NCI-H1436 treated with DMSO at 0.1 percent for 48 hours (cell line): ENCODE measurements at places on chromosomes 11 and 22.

DNA sequence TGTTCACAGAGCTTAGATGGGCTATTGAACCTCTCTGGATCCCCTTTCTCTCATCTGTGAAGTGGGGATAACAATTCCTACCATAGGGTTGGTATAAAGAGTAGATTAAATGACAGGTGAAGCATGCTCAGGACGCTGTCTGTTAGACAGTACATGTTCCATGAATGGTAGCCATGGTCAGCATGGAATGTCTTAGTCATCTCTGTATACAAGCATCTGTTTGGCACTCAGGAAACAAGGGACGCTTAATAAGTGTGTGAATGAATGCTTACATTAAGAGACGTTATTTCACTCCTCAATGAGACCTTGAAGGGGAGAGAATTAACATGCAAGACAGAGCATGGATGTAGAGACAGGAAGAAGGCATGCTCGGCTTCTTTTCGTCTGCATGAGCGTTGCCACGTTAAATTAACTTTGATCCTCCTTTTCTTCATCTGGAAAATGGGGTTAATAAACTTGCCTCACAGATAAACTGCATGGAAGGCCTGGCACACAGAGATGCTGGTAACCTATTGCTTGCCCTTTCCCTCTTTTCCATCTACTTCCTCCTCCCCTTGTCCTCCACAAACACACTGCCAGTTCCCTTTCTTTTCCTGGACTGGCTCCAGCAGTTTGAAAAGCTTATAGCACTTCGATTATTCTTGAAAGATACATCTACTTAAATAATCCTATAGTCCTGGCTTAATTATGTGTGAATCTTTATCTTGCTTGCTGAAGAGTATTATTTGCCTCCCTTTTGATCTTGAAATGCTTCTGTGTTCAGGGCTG, 267.2 kb upstream of the MTNR1B start:
- DNase-seq: no peak

- DNase-seq: no peak
These were observed 23.9 kb downstream of the NEFH start for GRCh38 chr22:29503811-29504372.

DNA sequence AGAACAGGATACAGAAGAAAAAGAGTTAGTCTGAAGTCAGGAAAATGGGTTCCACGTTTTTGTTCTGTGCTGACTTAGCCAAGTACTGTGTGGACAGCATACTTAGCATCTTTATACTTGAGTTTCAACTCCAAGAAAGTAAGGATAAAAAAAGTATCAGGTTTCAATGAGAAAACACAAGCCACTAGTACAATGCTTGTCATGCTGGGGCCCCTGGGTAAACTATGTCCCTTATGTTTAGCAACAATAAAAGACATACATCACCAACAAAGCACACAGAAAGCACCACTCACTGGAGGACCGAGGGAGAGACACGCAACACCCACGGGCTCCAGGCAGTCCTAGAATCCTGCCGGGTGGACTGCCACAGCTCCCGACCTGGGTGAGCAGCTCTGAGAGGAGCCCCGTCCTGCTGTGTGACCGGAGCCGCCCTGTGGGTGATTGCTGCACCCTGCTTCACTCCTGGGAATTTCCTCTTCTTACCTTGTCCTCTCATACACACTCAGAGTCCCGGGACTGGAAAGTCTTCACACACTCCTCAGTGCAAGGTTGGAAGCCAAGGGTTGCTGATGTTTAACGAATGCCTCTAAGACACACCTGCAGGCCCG, 890.5 kb downstream of the BRD1 start:
- DNase-seq: no peak

DNA sequence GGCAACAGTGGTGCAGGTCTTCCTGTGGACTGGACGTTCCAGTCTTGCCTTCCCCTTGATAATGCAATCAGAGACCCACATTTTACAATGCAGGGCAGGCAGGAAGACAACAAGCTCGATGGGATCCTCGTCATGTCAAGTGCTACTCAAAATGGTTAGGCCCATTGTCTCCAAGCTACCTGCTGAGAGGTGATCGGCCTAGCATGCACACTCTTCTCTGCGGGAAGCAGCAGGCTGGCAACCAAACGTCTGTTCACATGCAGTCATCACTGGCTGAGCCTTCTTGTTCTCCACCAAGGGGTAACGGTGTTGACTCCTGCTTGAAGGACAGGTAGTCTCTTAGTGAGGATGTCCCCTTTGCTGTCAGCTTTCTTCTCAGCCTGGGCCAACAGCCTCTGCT, 25.5 kb upstream of the CD82 start:
- DNase-seq: no peak

DNA sequence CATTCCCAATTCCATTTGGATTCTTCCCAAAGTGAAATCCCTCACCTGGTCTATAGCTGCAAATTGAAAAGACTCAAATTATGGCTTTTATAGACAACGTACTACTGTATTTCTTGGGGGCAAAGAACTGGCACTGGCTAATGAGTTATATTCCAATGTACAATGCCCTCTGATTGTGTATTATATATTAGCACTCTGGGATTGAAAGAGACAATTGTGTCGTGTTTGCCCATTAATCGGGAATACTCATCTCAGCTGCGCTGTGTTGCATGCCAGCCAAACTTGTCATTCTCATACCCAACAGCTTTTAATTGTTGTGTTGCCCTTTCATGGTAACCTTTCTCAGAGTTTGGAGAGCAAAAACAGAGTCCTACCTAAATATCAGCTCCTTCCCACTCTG, 55.0 kb upstream of the ZBTB44 start:
- DNase-seq: no peak

DNA sequence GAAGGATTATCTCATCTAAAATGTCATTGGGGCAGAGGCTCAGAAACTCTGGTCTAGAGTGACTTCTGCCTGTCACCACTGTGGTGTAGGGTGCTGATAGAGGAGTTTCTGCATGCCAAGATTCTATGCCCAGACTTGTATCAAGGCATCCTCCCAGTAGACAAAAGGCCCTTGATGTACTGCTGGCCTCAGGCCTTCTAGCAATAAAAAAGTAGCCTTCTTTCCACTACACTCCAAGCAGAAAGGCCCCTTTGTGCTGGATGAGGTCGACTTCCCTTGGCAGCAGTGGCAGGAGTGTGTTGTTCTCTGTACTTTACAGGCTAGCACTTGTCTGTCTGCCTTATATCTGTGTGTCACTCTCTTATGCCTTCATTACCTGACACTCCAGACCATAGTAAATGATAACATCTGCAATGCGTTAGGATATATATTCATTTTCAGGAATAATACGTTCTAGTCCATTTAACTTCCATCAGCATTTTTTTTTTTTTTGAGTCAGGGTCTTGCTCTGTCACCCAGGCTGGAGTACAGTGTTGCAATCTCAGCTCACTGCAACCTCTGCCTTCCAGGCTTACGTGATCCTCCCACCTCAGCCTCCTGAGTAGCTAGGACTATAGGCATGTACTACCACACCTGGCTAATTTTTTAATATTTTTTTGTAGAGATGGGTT, 49.5 kb upstream of the RRM1 start:
- DNase-seq: no peak

GRCh38 chr22:30438559-30438958, 13.0 kb downstream of the MTFP1 start:
- DNase-seq: no peak

DNA sequence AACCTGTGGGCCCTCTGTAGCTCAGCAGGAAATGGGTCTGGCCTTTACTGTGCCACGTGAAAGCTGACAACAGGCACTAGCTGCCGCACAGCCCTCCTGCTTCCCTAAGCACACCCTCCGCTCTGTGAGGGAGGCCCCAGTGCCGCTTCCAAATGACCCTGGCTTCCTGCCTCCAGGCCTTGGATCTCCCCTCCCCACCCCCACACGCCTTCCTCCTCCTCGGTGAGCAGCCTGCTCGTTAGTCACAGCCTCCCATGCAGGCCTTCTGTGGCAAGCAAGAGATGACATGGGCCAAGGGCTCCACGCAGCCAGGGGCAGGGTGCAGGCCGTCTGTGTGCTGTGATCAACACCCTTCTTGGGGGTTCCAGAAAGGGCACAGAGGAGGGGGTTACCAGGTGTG, 15.3 kb upstream of the RASL10A start:
- DNase-seq: no peak

GRCh38 chr22:47727641-47728040, 965.2 kb downstream of the TBC1D22A start:
- DNase-seq: no peak

DNA sequence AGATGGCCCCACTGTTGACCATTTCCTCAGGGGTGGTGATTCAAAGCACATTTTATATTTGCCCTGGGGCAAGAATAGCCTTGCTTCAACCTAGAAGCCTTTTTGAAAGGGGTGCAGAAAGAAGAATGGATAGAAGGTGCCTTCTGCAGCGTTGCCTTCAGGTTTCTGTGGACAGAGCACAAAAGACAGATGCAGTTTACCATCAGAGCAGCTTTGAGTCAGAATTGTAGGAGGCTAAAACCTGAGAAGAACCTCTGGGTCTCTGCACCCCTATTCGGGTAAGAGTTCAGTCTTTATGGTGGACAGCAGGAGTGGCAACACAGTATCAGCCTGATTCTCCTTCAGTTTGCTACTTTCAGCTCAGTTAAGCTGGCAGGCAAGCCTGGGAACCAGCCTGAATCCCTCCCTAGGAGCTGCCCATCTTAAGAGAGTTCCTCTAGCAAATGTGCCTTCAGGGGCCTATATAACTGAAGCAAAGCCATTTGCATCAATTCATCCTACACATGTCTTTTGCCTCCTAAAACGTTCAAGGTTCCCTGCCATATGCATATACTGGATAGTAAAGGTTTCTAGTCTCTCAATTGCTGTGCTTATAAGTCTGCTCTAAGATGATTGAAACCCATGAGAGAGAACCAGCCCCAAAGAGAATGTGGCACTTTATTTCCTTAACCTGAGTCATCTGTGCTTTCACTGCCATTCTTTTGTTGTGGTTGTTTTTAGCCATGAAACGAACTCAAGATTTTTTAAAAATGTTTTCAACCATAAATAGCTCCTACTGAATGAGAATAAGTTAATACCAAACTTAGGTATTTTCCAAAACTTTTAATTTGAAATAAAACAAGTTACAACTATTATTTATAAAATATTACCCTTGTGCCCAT, 123.0 kb downstream of the TRIM44 start:
- DNase-seq: no peak

DNA sequence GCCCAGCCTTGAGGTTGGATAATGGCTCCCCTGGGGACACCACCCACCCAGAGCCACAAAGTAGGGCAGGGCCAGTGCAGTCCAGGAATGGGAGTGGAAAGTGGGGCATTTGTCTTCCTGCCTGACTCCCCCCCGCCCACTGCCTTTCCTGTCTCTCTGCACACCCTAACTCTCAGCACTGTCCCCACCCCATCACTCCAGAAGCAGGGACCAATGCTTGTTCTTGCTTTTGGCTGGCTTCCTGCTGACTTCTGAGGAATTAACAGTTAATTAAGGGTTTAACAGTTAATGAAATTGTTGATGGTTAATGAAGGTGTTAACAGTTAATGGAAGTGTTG, 4.7 kb downstream of the PITPNM1 start:
- no peak for DNase-seq

DNA sequence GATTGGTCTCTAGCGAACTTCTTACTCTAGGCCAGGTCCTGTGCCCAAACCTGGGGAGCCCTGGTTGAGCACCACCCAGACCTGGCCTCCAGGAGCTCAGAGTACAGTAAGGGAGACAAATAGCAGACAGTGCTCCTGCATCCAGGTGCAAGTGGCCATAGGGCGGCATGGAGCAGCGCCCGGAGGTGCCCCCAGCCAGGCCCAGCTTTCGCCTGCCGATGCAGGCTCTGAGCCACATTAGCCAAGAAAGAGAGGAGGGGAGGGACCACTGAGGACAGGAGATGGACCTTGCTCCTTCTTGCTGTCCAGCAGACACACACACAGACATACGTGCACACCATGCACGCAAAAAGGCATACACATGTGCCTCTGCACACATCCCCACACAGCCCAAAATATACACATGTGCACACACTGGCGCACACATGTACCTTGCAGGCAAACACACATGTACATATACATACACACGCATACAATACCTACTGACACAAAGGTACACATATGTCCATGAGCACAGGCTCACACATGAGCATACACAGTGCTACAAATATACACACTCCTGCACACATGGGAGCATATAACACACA, 68.7 kb upstream of the FGF3 start:
- no peak for DNase-seq
